ENCODE measurements at places on chromosomes 16 and 17. TPM values are rescaled to one million over a fixed set of nuclear protein-coding genes. Genes with fewer than 3 reads are reported as not detected.

TTLL6 gene
- total RNA-seq, result 3.5 TPM

ADCY9 gene
- 13.9 TPM for total RNA-seq

FOXO3B gene
- total RNA-seq, result 15.1 TPM

DNAH9 gene
- total RNA-seq, result 6.2 TPM

DRC3 gene
- 8.9 TPM for total RNA-seq

KRT222 gene
- 0.34 TPM for total RNA-seq

AOC3 gene
- total RNA-seq, result 1.5 TPM

FGF11 gene
- total RNA-seq, result 21.8 TPM

CMTM1 gene
- total RNA-seq, result 8.4 TPM

TEKT1 gene
- 1.6 TPM for total RNA-seq

IRF8 gene
- 21.0 TPM for total RNA-seq

DPH1 gene
- total RNA-seq, result 41.5 TPM

ARHGAP27 gene
- total RNA-seq, result 56.2 TPM

LGALS9 gene
- 22.5 TPM for total RNA-seq

GSG1L gene
- total RNA-seq, result 1.4 TPM

PITPNM3 gene
- 4.3 TPM for total RNA-seq
